ENCODE measurements at places on chromosomes 1 and 21.

GRCh38 chr1:49817681-49818080 is 206.1 kb downstream of the AGBL4 start:
- no peak for DNase-seq

- DNase-seq: no peak
These were observed 149.5 kb downstream of the ZBTB18 start for GRCh38 chr1:244200596-244200995.

- DNase-seq: no peak
These were observed 4.0 kb upstream of the ZBTB40 start for GRCh38 chr1:22447621-22448111.

GRCh38 chr21:38956007-38956406 is 150.3 kb downstream of the ETS2 start:
- DNase-seq: no peak

GRCh38 chr1:206713070-206713469 is 28.4 kb downstream of the MAPKAPK2 start:
- DNase-seq: no peak

DNA sequence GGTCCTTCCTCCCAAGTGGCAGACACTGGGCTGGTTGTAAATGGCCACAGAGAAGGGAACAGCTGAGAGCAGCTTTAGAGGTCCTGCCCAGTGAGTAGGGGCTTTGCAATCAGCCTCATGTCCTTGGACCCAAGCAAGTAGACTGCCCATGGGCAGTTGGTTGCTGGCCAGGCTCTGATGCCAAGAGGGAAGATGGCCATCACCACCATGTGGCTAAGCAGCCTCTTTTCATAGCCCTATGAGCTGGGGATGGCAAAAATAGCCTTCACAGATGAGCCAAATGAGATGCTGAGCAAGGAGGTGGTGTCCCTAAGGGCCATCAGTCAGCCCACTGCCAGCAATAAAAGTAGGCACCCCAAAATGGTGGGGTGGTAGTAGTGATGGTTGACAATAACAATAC is 3.2 kb downstream of the DISP3 start:
- no peak for DNase-seq

DNA sequence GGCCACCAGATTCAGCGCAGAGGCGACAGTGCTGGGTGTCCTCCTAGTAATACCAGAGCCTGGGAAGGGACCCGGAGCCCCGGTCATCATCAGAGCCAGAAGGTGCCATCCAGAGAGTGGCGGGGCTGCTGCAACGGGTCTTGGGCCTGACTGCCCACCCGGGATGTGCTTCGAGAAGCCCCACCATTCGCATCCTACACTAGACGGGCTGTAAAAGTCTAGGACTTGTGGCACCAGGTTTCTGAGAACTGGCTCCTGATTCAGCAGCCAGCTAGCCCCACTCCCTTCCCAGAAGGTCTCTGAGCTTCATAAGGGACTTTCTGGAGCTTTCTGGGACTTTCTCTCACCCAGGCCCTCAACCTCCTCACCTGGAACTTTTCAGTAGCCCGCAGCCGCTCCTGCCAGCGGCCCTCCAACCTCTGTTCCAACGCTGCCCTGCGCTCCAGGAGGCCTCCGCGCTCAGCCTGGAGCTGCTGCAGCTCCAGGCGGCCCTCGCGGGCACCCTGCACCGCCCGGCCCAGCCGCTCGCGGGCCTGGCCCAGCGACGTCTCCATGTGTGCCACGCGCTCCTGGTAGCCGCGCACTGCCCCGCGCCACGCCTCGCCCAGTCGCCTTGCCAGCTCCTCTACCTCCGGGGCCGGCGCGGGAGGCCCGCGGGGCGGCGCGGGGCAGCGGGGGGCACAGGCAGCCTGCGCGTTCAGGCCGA is 940 bp downstream of the NES start:
- no peak for DNase-seq

DNA sequence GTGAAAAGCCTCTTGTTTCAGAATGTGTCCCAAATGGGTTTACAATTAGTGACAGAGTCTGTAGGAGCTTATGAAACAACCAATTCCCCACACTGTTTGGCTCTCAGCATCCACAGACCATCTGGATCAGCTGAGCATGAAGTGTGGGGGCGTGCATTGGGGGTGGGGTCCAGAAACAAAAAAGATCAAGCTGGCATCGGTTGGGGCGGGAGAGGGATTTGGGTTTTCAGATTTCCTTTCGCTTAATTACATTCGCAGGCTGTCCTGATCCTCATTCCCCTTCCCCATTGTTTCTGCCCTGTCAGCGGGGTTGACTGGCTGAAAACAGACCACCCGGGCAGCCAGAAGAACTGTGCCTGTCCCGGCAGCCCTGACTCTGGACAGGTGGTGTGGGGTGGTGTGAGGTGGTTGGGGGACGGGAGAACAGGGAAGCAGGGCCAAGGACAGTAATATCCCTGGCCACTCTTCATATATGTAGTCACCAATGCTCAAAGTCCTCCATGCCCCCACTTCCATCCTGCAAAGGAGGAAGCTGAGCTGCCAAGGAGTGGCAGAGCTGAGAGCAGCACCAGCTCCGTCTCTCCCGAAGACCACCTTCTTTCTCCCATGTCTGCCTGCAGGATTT is 92.0 kb downstream of the IER5 start:
- DNase-seq: no peak

- no peak for DNase-seq
These were observed 156.5 kb downstream of the HLX start for GRCh38 chr1:221035662-221036153.

GRCh38 chr1:232316864-232317263 is 313.1 kb downstream of the SIPA1L2 start:
- DNase-seq: no peak

- no peak for DNase-seq
These were observed 11.5 kb downstream of the SLC44A3 start for GRCh38 chr1:94831641-94832040.

DNA sequence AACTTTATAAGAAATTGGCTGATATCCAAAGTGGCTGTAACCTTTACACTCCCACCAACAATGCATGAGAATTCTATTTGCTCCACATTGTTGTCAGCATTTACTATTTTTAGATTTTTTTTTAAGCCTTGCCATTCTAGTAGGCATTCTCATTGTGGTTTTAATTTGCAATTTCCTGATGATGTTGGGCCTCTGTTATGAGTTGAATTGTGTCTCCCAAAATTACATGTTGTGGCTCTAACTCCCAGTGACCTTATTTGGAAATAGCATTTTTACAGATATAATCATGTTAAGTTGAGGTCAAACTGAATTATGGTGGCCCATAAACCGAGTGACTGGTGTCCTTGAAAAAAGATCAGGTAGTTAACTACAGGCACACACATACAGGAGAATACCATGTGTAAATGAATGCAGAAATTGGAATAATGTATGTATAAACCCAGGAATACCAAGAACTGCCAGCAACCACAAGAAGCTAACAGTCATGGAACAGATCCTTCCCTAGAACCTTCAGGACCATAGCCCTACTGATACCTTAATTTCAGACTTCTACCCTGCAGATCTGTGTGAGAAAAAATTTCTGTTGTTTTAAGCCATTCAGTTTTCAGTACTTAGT is 348.8 kb upstream of the DAB1 start:
- no peak for DNase-seq

GRCh38 chr1:7644961-7645750 is 125.9 kb upstream of the VAMP3 start:
- peak; percentile 73 for DNase-seq

DNA sequence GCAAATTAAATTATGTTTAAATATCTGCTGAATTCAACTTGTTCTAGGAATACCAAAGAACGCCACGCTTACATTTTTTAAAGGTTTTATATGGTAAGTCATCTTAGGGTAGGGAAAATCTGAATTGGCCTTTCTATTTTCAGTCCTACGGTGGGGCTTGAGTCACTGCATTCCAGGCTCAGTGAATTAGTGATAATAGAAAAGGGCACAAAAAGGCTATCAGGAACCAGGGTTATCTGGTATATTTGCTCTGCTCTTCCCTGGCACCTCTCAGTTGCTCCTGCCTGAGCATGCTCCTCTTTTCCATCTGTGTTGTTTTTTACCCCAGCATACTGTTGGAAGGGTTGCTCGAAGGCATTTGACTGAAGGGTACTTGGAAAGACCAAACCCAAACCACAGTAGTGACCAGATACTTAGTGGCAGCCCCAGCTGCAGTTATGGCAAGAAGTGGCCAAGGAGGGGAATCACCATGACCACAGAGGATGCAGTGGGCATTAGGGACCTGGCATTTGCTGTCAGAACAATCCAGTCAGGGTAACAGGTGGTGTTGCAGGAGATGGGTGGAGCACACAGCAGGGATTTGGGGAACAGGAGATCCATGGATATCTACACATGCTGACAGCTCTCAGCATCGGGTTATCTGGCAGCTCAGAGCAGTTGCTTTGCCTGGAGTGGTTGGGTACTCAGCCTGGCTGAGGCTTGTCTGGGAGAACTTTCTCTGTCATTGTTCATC is 2.3 kb downstream of the OVAAL start:
- DNase-seq: no peak

- DNase-seq: no peak
These were observed 642.2 kb downstream of the PTPRU start for GRCh38 chr1:29878501-29878900.

- no peak for DNase-seq
These were observed 34.7 kb upstream of the GPR25 start for GRCh38 chr1:200837931-200838571.

GRCh38 chr1:196063952-196064351 is 544.3 kb downstream of the KCNT2 start:
- no peak for DNase-seq

DNA sequence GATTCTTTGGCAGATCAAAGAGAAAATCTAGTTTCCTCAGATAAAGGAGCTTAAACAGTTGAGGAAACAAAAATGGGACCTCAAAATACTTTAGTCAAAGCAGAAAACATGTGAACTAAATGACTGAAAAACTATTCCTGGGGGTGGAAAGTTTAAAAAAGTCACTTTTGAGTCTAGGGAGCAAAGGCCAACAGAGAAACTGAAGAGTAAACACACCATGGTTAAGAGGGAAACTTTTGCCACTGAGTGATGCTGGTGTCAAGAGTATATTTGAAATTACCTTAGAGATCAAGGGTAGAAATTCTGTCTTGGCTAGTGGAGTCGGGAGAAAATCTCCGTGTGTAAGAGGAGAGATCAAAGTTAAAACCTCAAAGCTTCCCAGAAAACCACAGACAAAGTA is 501.2 kb upstream of the ADGRL4 start:
- DNase-seq: no peak

GRCh38 chr1:235075777-235076308 is 52.8 kb downstream of the TOMM20 start:
- DNase-seq: no peak
